ENCODE measurements at places on chromosomes 1 and 21.

GRCh38 chr1:231856426-231856825, 229.8 kb downstream of the DISC1 start:
- H3K36me3 ChIP-seq, result no peaks in the 10 kb centered on the region
- H3K4me3 ChIP-seq, result no peak overlapping the region
- H3K27me3 ChIP-seq, result no peaks in the 10 kb centered on the region
- no peak overlapping the region for H3K27ac ChIP-seq
- no peak for DNase-seq
- no peaks in the 10 kb centered on the region for H3K4me1 ChIP-seq

DNA sequence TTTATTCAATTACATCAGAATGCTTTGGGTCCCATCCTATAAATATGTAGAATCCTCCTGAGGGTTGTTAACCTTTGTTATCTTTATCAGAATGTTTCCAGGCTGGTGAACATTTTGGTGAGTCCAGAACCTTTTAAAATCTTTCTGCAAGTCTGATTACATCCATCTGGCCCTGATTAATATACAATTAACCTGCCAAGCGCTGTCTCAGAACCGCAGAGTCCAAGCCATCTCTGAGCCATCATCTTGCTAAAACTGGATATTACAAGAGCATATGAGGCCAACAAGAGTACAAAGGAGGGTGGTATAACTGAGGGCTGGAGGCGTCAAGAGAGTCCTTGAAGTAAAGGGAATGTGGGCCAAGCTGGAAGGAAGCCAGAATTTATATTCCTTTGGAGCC, 88.6 kb upstream of the ZC3H11B start:
- no peaks in the 10 kb centered on the region for H3K4me1 ChIP-seq
- H3K36me3 ChIP-seq, result no peaks in the 10 kb centered on the region
- H3K27ac ChIP-seq, result no peak overlapping the region
- no peak overlapping the region for H3K4me3 ChIP-seq

GRCh38 chr1:237938553-237938952, 47.8 kb upstream of the ZP4 start:
- H3K36me3 ChIP-seq, result no peaks in the 10 kb centered on the region
- no peak for DNase-seq
- no peak overlapping the region for H3K4me3 ChIP-seq
- H3K27me3 ChIP-seq, result no peaks in the 10 kb centered on the region
- H3K4me1 ChIP-seq, result no peaks in the 10 kb centered on the region

DNA sequence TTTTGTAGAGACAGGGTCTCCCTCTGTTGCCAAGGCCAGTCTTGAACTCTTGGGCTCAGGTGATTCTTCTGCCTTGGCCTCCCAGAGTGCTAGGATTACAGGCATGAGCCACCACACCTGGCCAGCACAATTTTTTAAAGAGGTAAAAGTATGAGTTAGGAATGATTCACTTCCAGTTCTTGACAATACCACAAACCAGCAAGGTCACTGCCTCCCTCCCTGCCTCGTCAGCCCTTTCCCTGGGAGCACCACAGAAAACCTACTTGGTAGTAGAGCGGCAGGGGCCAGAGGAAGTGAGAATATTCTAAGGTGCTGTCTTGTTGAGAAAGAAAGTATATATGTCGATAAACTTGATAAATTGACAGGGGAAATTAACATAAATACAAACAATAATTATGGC, 10.8 kb upstream of the CDA start:
- H3K27me3 ChIP-seq, result no peaks in the 10 kb centered on the region
- H3K4me3 ChIP-seq, result no peak overlapping the region
- H3K36me3 ChIP-seq, result no peaks in the 10 kb centered on the region
- no peak for DNase-seq

Data from tibial artery (tissue), 4 donors.